ENCODE measurements at places on chromosomes 2 and 18.

GRCh38 chr2:3618367-3618766 lies 23.5 kb downstream of the COLEC11 start:
- DNase-seq, result no peak

DNA sequence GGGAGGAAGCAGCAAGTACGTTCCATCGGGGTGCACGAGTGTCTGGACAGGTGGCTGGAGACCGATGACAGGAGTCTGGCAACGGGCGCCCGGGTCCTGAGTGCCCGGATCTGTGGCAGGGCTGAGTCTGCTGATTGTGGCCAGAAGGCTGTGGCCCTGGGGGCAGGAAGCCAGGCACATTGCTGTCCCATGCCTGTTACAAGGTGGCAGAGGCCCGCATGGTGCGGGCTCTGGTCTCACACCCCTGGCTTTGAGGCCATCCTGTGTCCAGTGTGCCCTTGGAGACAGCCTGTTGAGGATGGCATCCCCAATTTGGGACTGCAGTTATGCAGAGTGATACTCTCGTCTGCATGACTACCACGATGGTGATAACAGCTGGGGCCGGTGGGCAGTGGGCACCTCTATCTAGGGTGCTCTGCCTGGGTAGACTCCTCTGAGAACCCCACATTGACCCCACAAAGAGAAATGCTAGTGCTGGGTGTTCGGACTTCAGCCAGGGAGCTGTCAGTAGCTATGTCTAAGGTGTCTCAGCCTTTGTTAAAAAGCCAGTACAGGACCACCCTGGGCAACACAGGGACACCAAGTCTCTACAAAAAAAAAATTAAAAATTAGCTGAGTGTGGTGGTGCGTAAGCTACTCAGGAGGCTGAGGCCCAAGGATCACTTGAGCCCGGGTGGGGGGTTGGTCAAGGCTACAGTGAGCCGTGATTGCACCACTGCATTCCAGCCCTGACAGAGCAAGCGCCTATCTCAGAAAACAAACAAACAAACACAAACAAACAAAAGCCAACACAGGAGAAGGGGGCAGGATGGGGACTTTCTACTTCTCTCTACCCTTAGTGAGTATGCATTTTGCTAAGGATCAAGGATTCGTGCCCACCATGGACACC lies 88.3 kb downstream of the RHOB start:
- DNase-seq, result no peak

- no peak for DNase-seq
Measured at GRCh38 chr18:35743916-35744315, 162.4 kb downstream of the GALNT1 start.

DNA sequence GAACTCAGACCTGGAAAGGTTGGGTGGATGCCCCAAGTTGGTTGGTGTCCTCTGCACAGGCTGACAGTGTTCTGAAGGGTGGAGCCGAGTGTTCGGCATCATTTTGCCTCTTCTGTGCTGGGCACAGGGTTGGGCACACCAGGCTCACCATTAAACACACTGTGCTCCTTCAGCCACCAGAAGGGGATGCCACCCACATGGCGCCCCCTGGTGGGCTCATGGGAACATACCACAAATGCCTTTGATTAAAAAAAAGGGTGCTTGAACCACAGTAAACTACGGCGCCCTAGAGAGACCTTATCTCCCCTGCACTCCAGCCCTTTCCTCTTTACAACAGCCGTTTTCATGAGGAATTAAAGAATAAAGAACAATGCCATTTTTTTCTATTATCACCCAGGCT lies 89.4 kb downstream of the CELF4 start:
- no peak for DNase-seq

GRCh38 chr18:57410749-57411148 lies 24.4 kb upstream of the ONECUT2 start:
- DNase-seq, result no peak

- DNase-seq, result peak; percentile 59
Measured at GRCh38 chr2:231181860-231182512, 16.4 kb upstream of the ARMC9 start.

GRCh38 chr2:72082021-72082601 lies 65.6 kb downstream of the CYP26B1 start:
- no peak for DNase-seq
